ENCODE measurements at places on chromosomes 16 and 17.
A peak's percentile ranks its signal among the peaks of the same experiment; 100 is the strongest.

- DNase-seq = no peak
These were observed 621.7 kb upstream of the CDH11 start for GRCh38 chr16:65743558-65743957.

DNA sequence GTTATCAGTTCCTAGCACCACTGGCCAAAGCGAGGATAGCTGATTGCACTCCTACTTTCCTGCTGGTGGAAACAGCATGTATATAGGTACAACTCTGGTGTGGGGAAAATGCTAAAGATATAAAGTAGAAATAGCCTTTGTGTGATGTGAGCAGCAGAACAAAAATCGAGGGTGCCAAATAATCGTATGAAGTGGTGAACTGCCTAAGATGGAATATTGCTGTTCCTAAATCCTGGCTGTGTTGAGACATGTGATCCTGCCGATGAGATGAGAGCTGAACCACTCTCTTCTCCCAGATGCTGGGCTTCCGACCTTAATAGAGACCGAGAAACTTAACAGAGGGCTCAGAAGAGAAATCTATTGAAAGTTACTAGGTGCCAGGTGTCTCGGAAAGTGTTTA is 117.8 kb downstream of the WWOX start:
- DNase-seq = no peak

DNA sequence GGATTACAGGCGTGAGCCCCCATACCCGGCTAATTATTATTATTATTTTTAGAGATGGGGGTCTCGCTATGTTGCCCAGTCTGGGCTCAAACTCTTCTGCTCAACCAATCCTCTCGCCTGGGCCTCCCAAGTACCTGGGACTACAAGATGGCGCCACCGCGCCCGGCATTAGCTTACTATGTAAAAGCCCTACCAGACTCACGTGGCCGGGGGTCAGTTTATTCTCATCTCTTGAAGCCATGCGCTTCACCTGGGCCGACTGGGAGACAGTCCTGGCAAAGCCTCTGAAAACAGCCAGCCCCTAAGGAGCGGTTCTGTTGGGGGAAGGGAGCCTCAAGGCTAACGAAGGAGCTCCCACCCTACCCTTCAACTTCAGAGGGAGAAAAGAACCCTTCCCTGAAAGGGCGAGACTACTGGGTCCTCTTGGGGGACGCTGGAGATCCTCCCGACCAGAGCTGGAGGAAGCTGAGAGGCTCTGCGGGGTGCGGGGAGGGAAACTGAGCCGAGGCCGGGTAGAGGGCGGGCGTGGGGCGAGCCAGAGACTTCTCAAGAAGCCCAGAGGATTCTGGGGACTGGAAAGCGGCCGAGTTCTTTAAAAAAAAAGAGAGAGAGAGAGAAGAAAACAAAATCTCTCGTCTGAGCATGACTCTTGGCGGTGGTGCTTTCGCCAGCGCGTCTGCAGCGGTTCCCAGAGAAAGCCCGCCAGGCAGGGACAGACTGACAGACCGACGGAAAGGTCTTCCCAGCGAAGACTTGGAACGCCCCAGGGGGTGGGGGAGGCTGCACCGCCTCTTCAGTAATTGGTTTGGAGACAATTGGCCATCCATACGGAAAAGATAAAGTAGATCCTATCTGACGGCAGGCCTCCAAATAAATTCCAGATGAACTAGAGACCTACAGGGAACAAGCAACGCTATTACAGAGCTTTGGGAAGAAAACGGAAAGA is 5.6 kb upstream of the TUBG2 start:
- DNase-seq = peak; percentile 57

DNA sequence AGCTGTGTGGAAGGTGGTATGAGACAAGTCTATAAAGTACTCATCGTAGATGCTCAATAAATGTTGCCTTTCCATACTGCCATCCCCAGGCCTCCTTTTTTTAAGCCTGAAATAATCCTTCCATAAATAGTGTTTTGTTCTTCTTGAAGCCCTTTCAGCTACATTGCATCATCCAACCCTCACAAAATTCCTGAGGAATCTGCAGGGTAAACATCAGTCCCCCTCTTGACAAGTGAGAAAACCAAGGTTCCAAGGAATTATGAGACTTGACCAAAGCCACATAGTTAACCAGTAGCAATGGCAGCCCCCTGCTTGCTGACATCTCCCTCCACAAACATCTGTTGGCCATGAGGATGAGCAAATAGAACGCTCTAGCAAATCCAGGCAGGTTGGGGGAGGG is 89.7 kb upstream of the CCL1 start:
- no peak for DNase-seq

GRCh38 chr17:80612997-80613731 is 68.5 kb downstream of the RPTOR start:
- no peak for DNase-seq

- no peak for DNase-seq
These were observed 413.0 kb downstream of the CPPED1 start for GRCh38 chr16:12390644-12391043.

GRCh38 chr17:36616061-36617029 is 15.0 kb downstream of the MRM1 start:
- no peak for DNase-seq

GRCh38 chr16:53768593-53768992 is 64.6 kb downstream of the FTO start:
- no peak for DNase-seq

GRCh38 chr16:69111876-69112230 is 6.4 kb downstream of the HAS3 start:
- no peak for DNase-seq

DNA sequence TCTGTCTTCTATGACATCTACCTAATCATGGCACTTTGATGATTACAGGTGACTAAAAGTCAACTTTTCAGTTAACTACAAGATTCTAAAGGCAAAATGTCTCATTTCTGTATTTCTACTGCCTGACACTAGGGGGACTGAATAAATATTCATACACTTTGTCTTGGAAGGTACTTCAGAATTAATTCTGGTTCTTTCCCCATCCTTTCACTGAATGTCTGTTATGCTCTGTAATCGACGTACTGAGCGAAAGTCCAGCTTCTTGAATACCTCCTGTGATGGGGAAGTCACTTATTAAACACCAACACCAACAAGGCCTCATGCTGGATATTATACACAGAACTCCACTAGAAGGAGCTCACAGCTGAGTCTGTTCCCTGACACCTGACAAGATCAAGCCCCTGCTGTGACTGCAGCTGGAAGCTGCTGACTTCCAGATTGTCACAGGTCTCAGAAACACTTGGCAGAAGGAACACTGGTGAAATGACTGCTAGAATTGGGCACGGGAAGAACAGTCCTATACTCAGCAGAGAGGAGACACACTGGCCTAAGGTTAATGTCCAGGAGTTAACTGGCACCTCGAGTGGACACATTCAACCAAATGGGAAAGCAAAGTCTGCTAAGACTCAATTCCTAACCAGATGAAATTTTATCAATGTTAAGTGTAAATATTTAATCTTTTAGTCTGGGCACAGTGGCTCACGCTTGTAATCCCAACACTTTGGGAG is 31.9 kb downstream of the CMC2 start:
- no peak for DNase-seq

GRCh38 chr16:58317608-58318152 is 22.9 kb upstream of the PRSS54 start:
- DNase-seq = no peak

- DNase-seq = no peak
These were observed 96.9 kb downstream of the KATNIP start for GRCh38 chr16:27646806-27647205.

DNA sequence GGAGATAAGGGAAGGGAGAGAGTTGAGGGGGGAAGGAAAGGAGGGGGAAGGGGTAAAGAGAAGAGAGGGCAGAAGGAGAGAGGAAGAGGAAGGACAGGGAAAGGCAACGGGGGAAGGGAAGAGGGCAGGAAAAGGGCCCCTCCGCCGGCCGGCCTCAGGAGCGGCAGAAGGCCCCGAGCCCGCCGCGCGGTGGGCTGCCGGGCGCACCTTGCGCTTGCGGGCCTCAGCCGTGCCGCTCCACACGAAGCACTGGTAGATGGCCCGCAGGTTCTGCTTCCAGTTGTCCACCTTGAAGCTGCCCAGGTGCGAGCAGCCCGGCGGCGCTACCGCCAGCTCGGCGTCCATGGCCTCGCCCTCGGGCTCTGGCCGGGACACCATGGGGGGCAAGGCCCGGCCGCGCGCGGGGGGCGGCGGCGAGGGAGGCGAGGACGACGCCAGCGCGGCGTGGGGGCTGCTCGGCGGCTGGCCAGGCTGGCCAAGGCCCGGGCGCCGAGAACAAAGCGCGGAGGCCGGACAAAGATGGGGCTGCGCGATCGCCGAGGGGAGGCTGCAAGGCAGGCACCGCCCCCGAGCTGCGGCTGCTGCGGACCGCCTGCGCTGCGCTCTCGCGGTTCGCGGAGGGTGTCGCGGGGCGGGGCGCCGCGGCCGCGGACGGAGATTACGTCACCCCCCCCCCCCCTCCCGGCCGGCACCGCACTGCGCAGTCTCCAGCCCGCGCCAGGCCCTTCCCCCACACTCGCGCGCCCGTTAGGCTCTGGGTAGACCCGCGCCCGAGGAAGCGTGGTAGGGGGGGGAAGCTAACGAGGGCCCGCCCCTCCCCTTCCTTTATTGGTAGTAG is at the start of gene USP22:
Gene USP22 (minus strand): TSS at position 554 of the 838 bp plus-strand sequence. CDS start 176 bp downstream, at position 378.
- peak; percentile 98 for DNase-seq

DNA sequence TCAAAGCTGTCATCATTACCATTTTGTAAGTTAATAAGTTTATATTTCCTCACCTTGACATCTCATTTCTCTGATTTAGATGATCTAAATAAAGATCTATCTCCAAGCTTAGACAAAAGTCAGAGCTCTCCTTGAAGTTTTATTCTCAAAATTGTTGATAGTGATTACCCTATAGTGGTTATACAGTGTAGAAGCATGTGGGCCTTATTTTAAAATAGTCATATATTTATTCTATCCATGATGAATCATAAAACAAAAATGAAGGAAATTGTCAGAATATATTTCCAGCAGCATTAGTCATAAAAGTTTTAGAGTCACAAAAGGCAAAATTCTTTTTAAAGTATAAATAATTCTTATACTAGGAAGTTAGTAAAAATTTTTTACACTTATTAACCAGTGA is 49.0 kb downstream of the RHOT1 start:
- no peak for DNase-seq

- no peak for DNase-seq
These were observed 2.5 kb downstream of the GPRC5B start for GRCh38 chr16:19882186-19882585.

- no peak for DNase-seq
These were observed 9.1 kb downstream of the ZSCAN10 start for GRCh38 chr16:3089717-3090592.

- DNase-seq = no peak
These were observed 9.9 kb downstream of the TMIGD1 start for GRCh38 chr17:30323895-30324319.

- DNase-seq = no peak
These were observed 6.9 kb downstream of the HIRIP3 start for GRCh38 chr16:29988346-29989075.

GRCh38 chr17:7019367-7019766 is 3.5 kb upstream of the BCL6B start:
- no peak for DNase-seq

GRCh38 chr17:55588446-55589242 is 77.4 kb upstream of the SMIM36 start:
- no peak for DNase-seq

- no peak for DNase-seq
These were observed 62.2 kb downstream of the SRCIN1 start for GRCh38 chr17:38543403-38544174.

DNA sequence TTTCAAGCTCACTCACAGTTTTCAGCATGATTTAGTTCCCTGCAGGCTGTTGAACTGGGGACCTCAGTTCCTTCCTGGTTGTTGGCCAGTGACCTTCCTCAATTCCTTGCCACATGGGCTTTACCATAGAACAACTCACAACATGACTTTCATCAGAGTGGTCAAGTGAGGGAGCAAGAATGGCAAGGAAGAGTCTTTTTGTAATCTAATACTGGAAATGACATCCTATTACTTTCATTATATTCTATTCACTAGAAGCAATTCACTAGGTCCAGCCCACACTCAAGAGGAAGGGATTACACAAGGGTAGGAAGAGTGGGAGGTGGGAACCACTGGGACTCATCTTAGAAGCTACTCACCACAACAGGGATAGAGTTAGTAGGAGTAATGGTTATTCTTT is 57.6 kb downstream of the SYT17 start:
- no peak for DNase-seq

DNA sequence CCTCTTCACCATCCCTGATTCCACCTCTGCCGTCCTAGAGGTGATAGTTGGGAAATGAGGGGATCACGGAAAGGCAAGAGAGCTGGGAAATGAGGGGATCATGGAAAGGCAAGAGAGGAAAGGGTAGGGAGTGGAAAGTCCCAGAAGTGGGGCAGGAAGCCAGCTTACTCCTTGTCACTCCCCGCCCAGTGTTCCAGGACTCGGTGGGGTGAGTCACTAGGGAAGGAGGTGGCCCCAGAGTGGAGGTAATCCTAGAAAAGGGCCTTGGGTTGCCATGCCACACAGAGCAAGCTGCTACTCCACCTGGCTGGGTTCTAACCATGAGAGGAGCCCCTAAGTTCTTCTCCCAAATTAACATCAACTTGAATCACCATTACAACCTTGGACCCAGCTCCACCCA is 14.8 kb downstream of the ALOXE3 start:
- no peak for DNase-seq

- DNase-seq = no peak
These were observed 9.2 kb downstream of the TAF1C start for GRCh38 chr16:84177741-84178073.

DNA sequence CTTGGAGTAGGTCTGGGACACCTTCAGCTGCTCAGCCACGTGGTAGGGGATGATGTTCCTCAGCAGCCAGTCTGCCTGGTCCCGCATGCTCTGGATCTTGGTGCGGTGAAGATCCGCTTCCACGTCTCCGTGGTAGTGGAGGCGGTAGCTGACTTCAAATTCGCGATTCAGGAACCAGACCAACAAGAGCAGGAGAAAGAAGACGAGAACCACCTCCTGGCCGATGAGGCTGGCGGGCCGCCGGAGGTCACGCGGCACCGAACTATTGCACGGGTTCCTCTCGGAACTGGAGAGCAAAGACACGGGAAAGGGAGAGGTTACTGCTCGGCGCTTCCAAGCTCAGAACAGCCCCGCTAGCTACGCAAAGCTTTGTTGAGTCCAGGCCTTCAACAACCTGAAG is 86.2 kb upstream of the CREBBP start:
- no peak for DNase-seq

- no peak for DNase-seq
These were observed 17.5 kb downstream of the MYBBP1A start for GRCh38 chr17:4537451-4538235.

DNA sequence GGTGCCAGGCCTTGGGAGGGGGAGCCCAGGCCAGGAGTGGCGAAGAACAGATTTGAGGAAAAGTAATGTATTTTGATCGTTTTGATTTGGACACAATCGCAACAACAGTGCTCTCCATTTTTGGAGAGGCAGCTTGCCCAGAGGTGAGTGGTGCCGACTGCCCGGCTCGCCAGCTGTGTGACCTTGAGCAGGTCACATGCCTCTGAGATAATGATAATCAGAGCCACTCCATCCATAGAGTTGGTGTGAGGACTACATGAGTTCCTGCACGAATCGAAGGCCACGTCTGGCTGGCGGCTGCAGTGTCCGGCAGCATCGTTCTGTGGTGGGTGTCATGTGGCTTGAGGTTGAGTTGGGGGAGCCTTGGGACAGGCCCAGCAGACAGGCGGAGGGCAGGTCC is 20.7 kb downstream of the LLGL2 start:
- no peak for DNase-seq

GRCh38 chr17:40961591-40961990 is 5.2 kb downstream of the KRT39 start:
- DNase-seq = no peak
